ENCODE measurements at places on chromosomes 7 and 10.
A peak's percentile ranks its signal among the peaks of the same experiment; 100 is the strongest.

DNA sequence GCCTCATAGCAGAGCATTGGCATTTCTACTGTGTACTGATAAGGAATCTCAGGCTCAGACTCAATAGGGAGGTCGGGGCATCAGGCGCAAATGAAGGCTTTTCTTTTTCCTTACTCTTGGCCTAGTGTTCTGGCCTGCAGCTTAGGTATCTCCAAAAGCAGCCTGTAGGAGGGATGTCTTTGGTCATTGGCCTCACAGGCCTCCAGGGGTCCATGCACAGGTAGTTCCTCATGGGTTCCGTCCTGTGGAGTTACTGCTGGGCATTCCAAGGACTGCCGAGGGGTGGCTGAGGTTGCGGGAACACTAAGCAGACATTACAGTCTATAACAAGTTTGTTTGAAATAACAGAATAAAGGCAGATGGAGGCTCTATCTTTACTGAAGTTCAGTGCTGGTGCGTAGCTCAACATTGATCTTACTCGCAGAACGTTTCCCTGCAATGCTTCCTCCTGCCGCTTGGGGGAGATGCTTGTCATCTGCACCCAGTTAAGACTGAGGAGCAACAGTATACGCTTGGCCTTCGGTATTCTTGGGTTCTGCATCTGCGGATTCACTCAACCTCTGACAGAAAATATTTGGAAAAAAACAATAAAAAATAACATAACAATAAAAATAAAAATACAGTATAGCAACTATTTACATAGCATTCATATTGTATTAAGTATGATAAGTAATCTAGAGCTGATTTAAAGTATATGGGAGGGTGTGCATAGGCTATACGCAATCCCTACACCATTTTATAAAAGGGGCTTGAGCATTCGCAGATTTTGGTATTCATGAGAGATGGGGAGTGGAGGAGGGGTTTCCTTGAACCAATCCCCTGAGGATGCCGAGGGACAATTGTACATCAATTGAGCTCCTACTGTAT is 58.9 kb downstream of the SH2D4B start:
- no peaks in the 10 kb centered on the region for H3K4me1 ChIP-seq
- DNase-seq: no peak

DNA sequence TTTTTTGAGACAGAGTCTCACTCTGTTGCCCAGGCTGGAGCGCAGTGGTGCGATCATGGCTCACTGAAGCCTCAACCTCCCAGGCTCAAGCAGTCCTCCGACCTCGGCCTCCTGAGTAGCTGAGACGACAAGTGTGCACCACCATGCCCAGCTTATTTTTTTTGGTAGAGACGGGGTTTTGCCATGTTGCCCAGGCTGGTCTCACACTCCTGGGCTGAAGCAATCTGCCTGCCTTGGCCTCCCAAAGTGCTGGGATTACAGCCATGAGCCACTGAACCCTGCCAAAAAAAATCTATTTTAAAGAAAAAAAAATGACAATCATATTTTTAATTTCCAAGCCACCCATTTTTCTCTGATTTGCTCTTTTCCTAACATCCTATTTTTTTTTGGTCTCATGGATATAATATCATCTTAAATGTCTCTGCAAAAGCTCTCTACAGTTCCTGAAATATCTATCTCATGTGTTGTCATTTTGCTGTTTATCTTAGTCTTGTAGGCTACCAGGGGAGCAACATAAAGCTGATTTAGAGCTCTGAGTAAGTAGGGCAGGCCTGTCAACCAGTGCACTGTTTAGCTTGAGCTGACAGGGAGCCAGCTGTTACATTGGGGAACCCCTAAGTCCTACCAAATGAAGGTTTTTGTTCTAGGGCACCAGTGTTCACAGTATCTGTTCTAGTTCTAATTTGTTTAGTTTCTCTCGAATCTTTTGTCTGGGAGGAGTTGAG is 29.9 kb upstream of the HBP1 start:
- no peak for DNase-seq
- H3K4me1 ChIP-seq: no peaks in the 10 kb centered on the region
- H3K36me3 ChIP-seq: no peaks in the 10 kb centered on the region
- no peak overlapping the region for H3K27ac ChIP-seq
- H3K27me3 ChIP-seq: no peaks in the 10 kb centered on the region

DNA sequence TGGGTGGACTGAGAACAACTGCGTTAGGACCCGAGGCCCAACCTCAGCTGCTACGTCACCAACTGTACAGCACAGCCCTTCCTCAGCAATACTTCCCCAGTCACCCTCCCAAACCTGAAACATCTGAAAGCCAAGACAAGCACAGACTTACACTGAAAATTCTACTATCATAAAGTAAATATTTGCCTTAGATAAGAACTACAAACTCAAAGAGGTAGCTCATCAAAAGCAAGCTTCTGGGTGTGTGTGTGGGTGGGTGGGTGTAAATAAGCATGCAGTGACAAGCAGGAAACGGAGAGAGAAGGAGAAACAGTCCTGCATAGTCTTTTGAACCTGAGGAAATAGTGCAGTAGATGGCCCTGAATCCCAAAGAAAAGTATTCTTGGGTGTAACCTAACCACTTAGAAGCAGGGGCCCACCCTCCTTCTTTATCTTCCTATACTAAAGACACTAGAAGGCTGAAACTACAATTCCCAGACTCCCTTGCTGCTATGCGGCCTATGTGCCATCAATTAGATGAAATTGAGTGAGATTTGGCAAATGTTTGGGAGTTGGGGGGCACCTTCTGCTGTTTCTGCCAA is 18.7 kb downstream of the SLC25A13 start:
- peaks cover 10% of the 10 kb centered on the region for H3K36me3 ChIP-seq
- H3K27ac ChIP-seq: peak overlapping the region; percentile 87
- H3K27me3 ChIP-seq: no peaks in the 10 kb centered on the region

DNA sequence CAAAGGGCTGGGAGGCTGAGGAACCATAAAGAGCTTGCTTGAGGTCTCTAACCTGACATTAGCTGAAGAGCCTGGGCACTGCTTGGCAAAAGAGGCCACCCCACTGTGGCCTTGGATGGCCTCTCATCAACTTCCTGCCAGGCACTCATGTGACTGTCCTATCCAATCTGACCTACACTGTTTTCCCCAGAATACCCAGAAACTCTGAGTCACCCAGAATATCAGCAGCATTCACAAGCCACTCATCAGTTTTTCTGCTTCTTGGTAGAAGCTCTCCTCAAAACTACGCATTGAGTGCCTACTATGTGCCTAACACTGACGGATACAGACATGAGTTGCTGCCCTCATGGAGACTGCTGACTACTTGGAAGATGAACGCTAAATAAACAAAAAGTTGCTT is 4.1 kb upstream of the NT5C2 start:
- H3K4me3 ChIP-seq: no peak overlapping the region
- no peak for DNase-seq
- H3K27ac ChIP-seq: no peak overlapping the region
- H3K4me1 ChIP-seq: peaks cover 8% of the 10 kb centered on the region
- H3K27me3 ChIP-seq: no peaks in the 10 kb centered on the region
- no peaks in the 10 kb centered on the region for H3K36me3 ChIP-seq

GRCh38 chr7:128889121-128889520 is 21.4 kb downstream of the KCP start:
- H3K4me3 ChIP-seq: no peak overlapping the region
- no peak overlapping the region for H3K27ac ChIP-seq
- no peaks in the 10 kb centered on the region for H3K4me1 ChIP-seq
- peaks cover 14% of the 10 kb centered on the region for H3K27me3 ChIP-seq

- H3K36me3 ChIP-seq: no peaks in the 10 kb centered on the region
- no peak overlapping the region for H3K4me3 ChIP-seq
- no peaks in the 10 kb centered on the region for H3K4me1 ChIP-seq
- H3K27me3 ChIP-seq: no peaks in the 10 kb centered on the region
- DNase-seq: no peak
- H3K27ac ChIP-seq: no peak overlapping the region
These were observed 102.3 kb downstream of the MKX start for GRCh38 chr10:27643301-27643700.

GRCh38 chr10:45534572-45534971 is 138.0 kb downstream of the ZFAND4 start:
- DNase-seq: no peak
- H3K27me3 ChIP-seq: no peaks in the 10 kb centered on the region
- H3K36me3 ChIP-seq: peaks cover 7% of the 10 kb centered on the region
- H3K4me1 ChIP-seq: no peaks in the 10 kb centered on the region
- no peak overlapping the region for H3K4me3 ChIP-seq
- H3K27ac ChIP-seq: no peak overlapping the region

DNA sequence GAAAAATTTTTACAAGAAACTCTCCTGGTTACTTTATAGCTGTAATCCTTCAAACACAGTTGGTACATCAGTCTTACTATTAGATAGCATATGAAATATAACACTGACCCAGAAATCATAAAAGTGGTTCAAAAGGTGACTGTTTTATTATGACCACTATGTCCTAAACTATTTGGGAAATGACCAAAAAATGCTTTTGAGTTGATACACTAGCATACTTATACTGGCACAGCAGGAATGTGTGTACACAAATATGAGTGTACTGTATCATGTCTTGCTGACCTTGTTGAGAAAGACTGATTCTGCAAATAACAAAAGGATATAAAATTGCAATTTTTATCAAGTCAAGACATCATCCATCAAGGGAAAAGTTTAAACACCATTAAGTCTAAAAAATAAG is 24.3 kb downstream of the CSTF2T start:
- no peak overlapping the region for H3K4me3 ChIP-seq
- no peaks in the 10 kb centered on the region for H3K27me3 ChIP-seq
- H3K27ac ChIP-seq: no peak overlapping the region
- DNase-seq: no peak

GRCh38 chr10:125261491-125262186 is 101.3 kb upstream of the CTBP2 start:
- no peak overlapping the region for H3K4me3 ChIP-seq
- H3K27ac ChIP-seq: no peak overlapping the region
- no peaks in the 10 kb centered on the region for H3K36me3 ChIP-seq
- H3K4me1 ChIP-seq: peaks cover 4% of the 10 kb centered on the region

DNA sequence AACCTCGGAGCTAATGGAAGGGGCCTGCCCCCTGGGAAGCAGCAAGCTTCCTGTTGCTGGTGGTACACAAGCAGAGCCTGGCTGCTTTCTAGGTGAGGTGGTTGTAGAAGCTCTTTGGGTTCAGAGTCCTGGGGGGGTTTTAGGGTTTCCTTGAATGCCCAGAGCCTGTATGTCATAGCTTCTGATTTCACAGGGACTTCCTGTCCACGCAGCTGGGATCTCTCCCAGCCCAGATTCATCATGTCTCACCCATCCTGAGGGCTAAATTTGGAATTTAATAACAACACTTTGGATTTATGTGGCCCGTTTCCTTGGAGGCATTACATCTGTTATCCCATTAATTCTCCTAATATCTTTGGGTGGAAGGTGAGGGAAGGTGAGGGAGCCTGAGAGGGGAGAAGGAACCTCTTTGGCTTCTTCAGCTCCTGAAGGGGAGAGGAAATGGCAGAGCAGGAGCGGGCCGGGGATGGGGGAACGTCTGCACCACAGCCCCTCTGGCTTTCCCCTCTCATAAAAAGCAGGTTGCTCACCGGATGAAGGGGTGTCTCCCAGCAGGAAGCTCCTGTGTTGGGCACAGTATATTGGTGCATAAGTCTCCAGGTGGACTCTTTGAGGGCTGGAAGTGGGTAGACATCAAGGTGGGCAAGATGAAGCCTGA is 19.7 kb downstream of the RPS24 start:
- H3K27me3 ChIP-seq: no peaks in the 10 kb centered on the region
- no peak overlapping the region for H3K27ac ChIP-seq
- peaks cover 6% of the 10 kb centered on the region for H3K36me3 ChIP-seq
- H3K4me3 ChIP-seq: no peak overlapping the region
- DNase-seq: no peak
- H3K4me1 ChIP-seq: no peaks in the 10 kb centered on the region

GRCh38 chr7:80362010-80362618 is 149.8 kb downstream of the GNAT3 start:
- H3K4me1 ChIP-seq: no peaks in the 10 kb centered on the region
- DNase-seq: no peak
- no peak overlapping the region for H3K27ac ChIP-seq

DNA sequence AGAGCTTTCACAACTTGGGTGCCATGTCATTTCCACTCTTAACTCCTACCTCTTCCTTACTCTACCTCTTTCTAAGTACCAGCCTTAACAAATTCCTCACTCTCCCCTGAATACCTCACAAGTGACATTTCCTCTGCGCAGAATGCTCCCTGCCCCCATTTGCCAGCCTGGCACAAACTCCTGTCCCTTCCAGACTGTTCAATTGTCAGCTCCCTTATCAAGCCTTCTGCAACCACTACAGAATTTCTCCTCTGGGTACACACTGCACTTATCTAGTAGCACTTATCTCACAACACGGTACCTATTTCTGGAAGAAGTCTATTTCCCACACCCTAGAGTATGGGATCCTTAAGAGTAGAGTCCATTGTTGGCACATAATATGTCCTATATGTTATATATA is 39.1 kb upstream of the ANAPC16 start:
- no peak overlapping the region for H3K4me3 ChIP-seq
- peaks cover 20% of the 10 kb centered on the region for H3K36me3 ChIP-seq
- DNase-seq: no peak
- peaks cover 17% of the 10 kb centered on the region for H3K4me1 ChIP-seq
- no peak overlapping the region for H3K27ac ChIP-seq

DNA sequence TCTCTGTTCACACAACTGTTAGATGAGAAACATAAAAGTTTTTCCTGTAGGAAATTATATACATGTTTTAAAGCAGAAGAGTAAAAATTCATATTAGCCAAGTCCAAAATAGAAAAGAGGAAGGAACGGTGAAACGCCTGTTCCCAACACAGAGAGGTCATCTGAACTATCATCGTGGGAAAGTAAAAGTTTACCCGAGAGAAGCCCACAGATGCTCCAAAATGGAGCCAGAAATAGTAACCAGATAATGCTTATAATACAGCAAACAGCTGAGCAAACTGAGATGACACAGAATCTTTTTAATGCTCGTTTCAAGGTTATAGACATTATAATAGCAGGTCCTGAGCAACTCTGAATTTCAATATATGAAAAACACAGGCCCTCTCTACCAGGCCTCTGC is 24.5 kb downstream of the FRMD4A start:
- no peaks in the 10 kb centered on the region for H3K36me3 ChIP-seq
- H3K4me1 ChIP-seq: peaks cover 14% of the 10 kb centered on the region
- peaks cover 26% of the 10 kb centered on the region for H3K27me3 ChIP-seq
- no peak overlapping the region for H3K27ac ChIP-seq
- H3K4me3 ChIP-seq: no peak overlapping the region
- DNase-seq: no peak

DNA sequence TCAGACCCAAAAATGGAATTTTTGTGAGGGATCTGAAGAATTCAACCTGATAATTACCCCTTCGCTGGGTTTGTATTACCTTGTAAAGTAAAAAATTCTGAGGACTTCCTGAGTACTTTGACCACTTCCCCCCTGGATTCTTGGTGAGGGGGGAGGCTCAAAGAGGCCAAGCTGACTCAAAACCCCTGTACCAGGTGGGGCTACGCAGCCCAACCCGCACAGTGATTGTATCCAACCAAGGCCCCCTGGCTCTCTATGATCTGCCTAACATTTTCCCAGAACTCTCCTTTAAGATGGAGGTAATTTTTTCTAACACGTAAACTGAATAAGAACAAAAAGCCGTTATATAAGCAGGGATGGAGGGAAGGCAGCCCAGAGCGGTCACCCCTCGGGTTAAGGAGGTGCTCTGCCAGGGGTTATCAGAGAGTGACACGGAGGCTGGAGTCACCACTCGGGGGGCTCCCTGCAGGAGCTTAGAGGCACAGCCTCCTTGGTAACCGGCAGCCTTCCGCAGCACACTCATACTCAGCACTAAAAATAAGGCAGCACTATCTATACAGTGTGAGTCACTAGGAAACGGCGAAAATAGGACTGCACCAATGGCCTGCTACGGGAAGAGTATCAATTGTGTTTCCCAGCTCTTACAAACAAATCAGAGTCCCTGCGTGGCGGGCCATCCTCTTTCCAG is 255.4 kb downstream of the ELMO1 start:
- H3K27me3 ChIP-seq: peaks cover 2% of the 10 kb centered on the region
- H3K36me3 ChIP-seq: no peaks in the 10 kb centered on the region
- no peak overlapping the region for H3K27ac ChIP-seq
